ENCODE measurements at places on chromosomes 2 and 18. TPM values are rescaled to one million over a fixed set of nuclear protein-coding genes. Genes with fewer than 3 reads are reported as not detected.

GRCh38 chr18:6604573-6604941 is 125.0 kb upstream of the ARHGAP28 start:
- peak; percentile 5 for DNase-seq

- DNase-seq, result no peak
These were observed 77.5 kb downstream of the NCK2 start for GRCh38 chr2:105822186-105822585.

Gene QPCT
- total RNA-seq, result 83.0 TPM

DNA sequence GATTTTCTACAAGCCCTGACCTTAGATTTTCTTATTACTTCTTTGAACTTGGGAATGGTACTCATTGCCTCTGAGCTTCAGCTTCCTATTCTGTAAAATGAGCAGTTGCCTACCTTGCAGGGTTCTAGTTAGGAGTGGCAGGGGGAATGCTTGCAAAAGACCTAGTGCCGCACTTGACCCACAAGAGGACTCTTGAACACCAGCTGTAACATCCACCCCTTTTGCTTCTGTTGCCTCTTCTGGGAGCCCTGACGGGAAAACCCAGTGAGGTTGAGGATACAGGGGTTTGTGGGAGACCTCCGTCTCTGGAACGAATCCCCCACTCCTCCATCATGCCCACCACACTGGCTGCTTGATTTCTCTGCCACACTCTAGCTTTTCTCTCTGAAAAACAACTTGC is 27.1 kb upstream of the LBH start:
- DNase-seq, result no peak

GRCh38 chr18:79902640-79903039 is 48.8 kb downstream of the SLC66A2 start:
- DNase-seq, result no peak

- no peak for DNase-seq
These were observed 61.4 kb downstream of the SP3 start for GRCh38 chr2:173903601-173904394.

- DNase-seq, result no peak
These were observed 2.5 kb downstream of the DLX1 start for GRCh38 chr2:172087780-172088244.

DNA sequence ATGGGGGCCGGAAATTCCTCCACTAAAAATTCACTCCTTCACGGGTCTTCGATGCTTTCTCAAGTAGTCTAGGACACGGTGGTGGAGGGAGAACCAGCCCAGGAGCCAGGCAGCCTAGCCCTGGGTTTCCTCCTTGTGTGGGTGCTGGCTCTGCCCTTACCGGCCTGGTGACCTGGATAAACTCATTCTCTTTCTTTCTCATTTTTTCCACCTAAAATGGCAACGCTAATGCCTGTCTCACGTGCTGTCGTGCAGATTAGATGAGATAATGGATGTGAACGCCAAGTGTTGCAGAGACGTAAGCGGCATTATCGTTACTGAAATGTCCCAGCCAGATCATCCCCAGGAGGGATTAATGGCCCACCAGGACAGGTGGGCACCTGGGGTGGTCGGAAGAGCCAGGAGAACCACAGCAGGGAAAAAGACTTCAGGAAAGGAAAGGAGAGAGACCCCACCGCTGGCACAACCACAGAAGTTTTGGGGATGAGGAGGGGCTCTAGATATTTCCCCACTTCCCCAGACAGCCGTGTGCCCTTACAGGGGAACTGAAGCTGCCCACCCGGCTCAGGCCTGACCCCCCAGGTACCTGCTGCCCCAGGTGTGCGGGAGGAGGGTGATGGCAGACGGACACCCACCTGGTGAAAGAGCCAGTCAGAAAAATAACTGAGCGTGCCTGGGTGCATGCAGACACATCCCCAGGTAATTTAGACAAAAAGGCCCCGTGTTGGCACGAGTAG is 100.8 kb upstream of the ASAP2 start:
- no peak for DNase-seq

Gene PLEKHH2
- 19.1 TPM for total RNA-seq

DNA sequence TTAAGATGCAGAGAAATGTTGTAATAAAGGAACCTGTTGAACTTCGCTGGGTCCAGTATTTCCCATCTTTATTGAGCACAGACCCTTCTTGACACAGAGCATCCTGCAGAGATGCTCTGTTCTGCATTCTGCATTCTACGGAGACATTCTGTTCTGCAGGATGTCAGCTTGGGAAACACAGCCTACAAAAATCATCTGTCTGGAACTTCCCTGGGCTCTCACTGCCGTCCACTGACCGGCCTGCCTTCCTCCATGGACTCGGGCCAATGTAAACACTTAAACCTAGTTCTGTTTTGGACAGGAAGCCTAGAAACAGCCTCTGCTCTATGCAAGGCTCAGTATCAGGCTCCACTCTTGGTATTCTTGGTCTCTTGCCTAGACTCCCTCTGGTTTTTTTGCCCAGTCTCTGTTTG is 90.0 kb upstream of the PPP1CB start:
- DNase-seq, result peak; percentile 91

- no peak for DNase-seq
These were observed 139.7 kb upstream of the NOSTRIN start for GRCh38 chr2:168662651-168663208.

Gene SPATS2L
- total RNA-seq, result 54.2 TPM

GRCh38 chr2:33246432-33246831 is 230.0 kb upstream of the RASGRP3 start:
- peak; percentile 24 for DNase-seq

GRCh38 chr2:28475088-28475595 is 20.7 kb upstream of the PLB1 start:
- no peak for DNase-seq

GRCh38 chr2:175903384-175903936 is 98.6 kb downstream of the LNPK start:
- no peak for DNase-seq
